ENCODE measurements at places on chromosomes 7 and 10.

DNA sequence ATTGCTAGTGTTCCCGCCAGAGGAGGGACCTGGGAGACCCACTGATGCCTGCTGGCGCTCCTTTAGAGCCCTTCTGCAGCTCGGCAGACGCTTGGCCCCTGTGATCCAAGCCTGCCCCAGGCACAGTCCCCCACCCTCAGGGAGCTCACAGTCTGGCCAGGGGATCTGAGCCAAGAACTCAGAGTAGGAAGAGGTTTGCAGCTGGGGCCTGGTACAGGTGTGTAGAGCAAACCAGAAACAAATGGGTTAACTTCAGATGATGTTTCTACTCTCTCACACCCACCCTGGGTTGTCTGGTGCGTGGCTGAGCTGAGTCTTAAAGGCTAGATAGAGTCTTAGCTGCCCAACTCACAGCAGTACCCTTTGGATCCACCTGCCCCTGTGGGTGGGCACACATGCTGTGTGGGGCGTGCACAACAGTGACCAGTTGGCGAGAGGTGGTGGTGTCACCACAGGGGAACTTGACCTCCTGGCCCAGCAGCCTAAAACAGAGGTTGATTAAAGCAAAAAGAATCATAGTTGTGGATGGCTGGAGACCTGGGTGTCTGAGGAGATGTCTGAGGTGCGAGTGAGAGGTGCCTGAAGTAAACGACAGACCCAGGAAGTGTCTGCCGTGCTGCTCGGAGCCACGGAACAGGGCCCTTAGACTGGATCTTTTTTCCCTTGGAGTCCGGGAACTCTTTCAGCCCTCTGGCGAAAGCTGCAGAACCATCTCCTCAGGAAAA, 31.2 kb upstream of the SRGN start:
- no peak for DNase-seq

DNA sequence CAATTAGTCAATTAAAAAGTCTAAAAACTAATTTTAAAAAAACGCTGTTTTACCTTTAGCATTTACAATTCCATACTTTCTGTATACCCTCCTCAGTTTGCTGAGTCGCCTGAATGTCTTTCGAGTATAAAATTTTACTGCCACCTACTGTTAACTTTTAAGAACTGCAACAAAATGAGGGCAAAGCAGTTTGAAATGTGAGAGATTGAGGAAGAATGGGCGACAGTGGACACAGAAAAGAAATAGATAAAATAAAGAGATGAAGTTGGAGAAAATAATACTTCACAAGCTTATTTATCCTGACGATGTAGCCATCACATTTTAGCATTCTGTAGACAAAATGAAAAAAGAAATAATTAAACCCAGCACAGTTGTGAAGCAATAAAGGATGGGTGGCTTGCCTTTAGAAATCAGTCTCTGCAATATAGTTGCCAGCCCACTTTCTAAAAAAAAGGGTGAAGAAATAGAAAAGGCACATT, 110.8 kb upstream of the PTN start:
- DNase-seq = peak; percentile 53

DNA sequence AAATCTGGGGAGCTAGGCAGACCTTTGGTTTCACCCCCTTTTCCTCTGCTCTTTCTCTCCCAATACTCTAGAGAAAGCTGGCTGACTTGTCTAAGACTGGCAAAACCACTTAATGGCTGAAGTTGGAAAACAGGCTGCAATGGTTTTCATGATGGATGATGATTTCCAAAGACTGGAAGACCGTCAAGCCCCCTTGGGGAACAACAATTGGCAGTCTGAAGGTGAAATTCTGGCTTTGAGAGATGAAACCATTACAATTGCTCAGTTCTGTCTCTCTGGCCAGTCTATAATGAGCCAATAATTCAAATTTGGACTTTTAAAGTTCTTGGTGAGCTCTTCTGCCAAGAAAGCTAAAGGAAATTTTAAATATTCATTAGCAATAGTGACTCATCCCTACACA, 680.5 kb downstream of the PARD3 start:
- no peak for DNase-seq

DNA sequence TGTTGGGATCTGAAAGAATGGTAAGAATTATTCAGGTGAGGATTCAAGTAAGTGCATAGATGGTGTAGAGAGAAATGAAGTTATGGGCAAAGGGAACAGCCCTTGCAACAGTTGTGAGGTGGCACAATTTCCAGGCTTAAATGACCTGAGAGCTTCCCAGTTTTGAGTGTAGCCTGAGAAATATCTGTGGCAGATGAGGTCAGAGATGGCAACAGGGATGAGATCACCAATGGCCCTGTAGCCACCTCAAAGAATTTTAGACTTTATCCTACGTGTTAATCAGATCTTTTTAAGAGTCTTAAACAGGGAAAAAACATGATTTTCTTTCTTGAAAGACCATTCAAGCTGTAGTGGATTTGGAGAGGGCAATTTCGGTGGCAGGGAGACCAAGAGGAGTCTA, 1.9 kb upstream of the NRF1 start:
- no peak for DNase-seq

DNA sequence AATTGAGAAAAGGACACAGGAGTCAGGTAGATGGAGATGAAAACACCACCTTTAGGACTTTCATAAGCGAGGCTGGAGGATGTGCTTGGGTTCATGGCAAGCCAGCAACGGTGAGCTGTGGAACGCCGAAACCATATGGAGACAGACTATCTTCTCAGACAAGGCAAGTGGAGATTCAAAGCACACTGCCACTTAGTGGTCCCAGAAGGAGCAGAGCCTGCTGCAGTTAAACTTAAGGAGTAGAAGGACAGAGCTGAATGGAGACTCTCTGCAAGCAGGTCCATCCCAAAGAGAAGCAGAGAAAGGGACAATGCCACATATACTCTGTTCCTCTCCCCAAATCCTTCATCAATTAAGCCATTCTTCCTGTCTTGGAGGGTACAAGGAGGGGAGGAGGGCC, 236.3 kb upstream of the HABP2 start:
- no peak for DNase-seq

- DNase-seq = no peak
Measured at GRCh38 chr7:31860925-31861324, 173.9 kb downstream of the PPP1R17 start.

DNA sequence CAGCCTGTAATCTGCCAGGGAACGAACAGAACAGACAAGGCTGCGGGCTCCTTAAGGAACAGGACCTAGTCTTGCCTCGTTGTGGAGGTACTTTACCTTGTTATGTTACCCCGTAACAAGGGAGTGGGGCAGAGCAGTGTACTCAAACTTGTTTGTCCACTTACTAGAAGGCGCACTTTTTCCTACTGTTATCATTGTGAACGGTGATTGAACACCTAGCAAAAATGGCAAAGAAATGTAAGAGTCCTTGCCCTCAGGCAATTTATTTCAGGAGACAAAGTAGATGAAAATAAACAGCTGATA, 620 bp upstream of the IMPDH1 start:
- no peak for DNase-seq

- peak; percentile 89 for DNase-seq
Measured at GRCh38 chr10:6204341-6205191, 1.8 kb downstream of the PFKFB3 start.

- no peak for DNase-seq
Measured at GRCh38 chr10:78247821-78248220, 214.2 kb downstream of the RPS24 start.

DNA sequence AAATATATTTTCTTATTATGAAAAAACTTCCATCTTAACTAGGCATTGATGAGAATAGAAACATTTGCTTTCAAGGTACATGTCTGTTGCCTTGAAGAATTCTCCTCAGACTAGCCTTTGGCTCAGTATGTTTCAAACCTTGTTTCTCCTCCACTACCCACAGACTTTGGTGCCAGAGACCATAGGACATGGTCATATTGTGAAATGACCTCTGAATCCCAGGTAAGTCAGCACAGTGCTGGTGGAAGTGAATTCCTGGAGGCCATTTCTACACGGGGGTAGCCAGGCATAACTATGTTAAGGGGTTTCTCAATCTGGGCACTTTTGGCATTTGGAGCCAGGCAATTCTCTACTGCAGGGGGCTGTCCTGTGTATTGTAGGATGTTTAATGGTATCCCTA, 112.3 kb upstream of the FAM133B start:
- DNase-seq = no peak

- DNase-seq = peak; percentile 36
Measured at GRCh38 chr7:45592230-45592991, 18.2 kb downstream of the ADCY1 start.

DNA sequence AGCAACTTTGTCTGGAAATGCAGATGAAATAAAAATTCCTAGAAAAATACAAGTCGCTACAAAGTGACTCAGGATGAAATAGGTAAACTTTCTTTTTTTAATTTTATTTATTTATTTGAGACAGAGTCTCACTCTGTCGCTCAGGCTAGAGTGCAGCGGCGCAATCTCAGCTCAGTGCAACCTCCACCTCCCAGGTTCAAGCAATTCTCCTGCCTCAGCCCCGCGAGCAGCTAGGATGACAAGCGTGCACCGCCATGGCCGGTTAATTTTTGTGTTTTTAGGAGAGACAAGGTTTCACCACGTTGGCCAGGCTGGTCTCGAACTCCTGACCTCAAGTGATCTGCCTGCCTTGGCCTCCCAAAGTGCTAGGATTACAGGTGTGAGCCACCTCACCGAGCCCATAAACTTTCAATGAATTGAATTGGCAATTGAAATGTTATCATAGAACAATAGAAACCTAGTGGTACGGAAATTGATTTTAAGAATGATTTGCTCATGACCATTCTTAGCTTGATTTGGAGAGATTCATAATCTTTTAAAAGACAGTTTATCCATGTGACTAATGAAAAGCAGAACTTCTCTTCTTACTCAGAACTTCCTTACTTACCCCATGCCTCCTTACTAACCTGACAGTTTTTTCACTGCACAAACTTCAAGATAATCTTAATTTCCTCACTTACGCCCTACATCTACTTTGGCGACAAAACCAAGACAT, 161.7 kb downstream of the FAM107B start:
- no peak for DNase-seq

- no peak for DNase-seq
Measured at GRCh38 chr10:133405272-133405671, 11.3 kb downstream of the MTG1 start.

- DNase-seq = no peak
Measured at GRCh38 chr7:17985473-17986239, 42.0 kb downstream of the PRPS1L1 start.

DNA sequence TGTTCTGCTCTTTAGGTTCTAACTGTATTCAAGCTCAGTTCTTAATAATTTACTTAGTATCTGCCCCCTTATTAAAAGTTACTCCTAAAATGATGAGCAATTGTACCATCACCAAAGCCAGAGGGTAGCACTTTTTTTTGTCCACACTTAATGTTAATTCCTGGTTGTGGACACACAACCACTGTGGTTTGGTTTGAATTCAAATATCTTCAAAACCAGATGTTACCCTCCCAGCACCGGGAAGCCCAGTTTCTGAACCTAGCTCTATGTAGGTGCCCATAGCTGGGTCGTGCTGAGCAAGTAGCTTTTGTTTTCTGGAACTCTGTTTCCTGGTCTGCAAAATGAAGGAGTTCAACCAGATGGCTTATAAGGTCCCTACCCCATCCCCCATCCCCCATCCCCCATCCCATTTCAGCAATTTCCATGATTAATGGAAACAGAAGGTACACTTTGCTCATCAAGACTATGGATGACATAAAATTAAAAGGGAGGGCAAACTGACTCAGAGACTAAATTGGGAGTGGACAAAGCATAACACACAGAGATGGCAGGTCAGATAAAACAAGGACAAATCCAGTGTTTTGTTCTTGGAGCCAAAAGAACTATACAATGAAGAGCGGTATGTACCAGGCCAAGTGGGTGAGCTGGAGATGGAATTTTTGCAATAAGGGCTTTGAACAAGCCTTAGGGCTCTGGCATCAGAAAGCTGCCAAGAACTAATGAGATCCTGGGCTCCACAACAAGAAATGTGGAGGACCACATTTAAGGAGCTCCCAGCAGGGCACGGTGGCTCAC, 56.7 kb downstream of the DLG5 start:
- no peak for DNase-seq

GRCh38 chr7:143323653-143324052, 7.7 kb downstream of the CLCN1 start:
- DNase-seq = no peak

GRCh38 chr10:110488940-110489339, 8.8 kb upstream of the DUSP5 start:
- no peak for DNase-seq

GRCh38 chr7:156160811-156161210, 348.5 kb upstream of the SHH start:
- no peak for DNase-seq

DNA sequence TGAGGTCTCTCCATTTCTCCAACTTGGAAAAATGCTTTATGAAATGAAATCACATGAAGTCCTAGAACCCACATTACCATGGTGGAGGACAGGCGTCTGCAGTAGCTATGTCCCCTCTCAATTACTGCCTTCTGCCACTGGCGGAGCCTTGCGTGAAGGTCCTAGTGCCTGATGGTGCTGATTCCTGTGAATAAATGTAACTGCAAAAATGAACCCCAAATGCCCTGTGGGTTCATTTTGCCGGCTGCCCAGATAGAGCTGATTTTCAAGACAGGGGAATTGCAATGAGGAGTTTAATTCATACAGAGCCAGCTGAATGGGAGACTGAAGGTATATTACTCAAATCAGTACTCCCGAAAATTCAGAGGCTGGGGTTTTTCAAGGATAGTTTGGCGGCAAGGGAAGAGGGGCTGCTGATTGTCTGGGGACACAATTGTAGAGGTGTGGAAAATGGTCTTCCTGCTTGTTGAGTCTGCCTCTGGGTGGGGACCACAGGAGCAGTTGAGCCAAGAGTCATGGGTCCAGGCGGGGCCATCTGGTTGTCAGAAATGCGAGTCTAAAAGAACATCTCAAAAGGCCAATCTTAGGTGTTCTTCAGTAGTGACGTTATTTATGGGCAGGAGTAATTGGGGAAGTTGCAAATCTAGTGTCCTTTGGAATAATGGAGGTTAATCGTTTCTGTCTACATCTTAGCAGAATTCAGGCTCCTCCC, 13.5 kb downstream of the PRF1 start:
- peak; percentile 23 for DNase-seq

GRCh38 chr7:14424675-14425074, 435.2 kb upstream of the ETV1 start:
- no peak for DNase-seq

- peak; percentile 71 for DNase-seq
Measured at GRCh38 chr10:71569775-71570588, 149.6 kb downstream of the C10orf105 start.

- DNase-seq = no peak
Measured at GRCh38 chr10:113426181-113426877, 126.5 kb upstream of the HABP2 start.

DNA sequence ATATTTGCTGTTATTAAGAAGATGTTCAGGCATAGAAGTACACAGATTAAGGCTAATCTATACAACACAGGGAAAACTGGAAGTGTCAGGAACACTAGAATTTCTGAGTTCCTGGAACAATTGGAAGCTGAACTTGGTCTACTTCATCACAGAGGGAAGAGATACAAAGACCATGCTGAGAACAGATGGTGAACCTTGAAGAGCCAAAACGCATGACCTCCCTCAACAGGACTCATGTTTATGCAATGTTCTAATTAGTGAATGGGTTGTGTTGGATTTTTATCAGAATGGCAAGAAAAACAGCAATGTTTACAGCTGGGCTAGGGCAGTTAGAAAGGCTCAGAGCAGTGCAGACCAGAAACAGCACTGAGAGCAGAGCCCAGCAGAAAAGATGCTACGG, 94.9 kb downstream of the SFMBT2 start:
- DNase-seq = no peak
